ENCODE measurements at places on chromosomes 7 and 10. TPM values are rescaled to one million over a fixed set of nuclear protein-coding genes. Genes with fewer than 3 reads are reported as not detected.

Gene ZPBP
- total RNA-seq = not detected

Gene ASAH2B
- 0.74 TPM for total RNA-seq

Gene WIPF3
- total RNA-seq = 0.25 TPM

Gene ATXN7L1
- total RNA-seq = 16.2 TPM

Gene FAM237B
- not detected for total RNA-seq

Gene CHN2
- 11.0 TPM for total RNA-seq

Gene AKR1E2
- 3.7 TPM for total RNA-seq

Gene NAT16
- total RNA-seq = not detected

Gene RPEL1
- total RNA-seq = not detected

Gene EFCAB10
- total RNA-seq = not detected

Gene CDHR1
- total RNA-seq = 6.4 TPM

Gene MMRN2
- 57.2 TPM for total RNA-seq

Gene C10orf105
- total RNA-seq = 0.49 TPM

Gene GLI3
- total RNA-seq = 24.6 TPM

Gene NYAP1
- 3.9 TPM for total RNA-seq

Gene ATG9B
- total RNA-seq = 34.1 TPM

Gene HOXA13
- total RNA-seq = 14.5 TPM

Gene A1CF
- total RNA-seq = not detected

Gene LOXL4
- 5.2 TPM for total RNA-seq

Gene PDZD7
- total RNA-seq = 1.5 TPM

Gene ST7
- total RNA-seq = 15.2 TPM

Gene PKD2L1
- total RNA-seq = not detected

Gene OR13A1
- total RNA-seq = not detected

Gene PRSS37
- total RNA-seq = not detected

Gene PTPRN2
- total RNA-seq = 7.4 TPM

Gene TRIM74
- not detected for total RNA-seq

Gene EBLN1
- total RNA-seq = not detected

Gene FBXO24
- 0.98 TPM for total RNA-seq

Gene NUTM2B
- 0.25 TPM for total RNA-seq

Gene SH2D4B
- total RNA-seq = not detected

Gene SPAM1
- not detected for total RNA-seq

Gene LIPJ
- total RNA-seq = not detected

Gene CREB5
- total RNA-seq = 23.1 TPM

Gene APBB1IP
- total RNA-seq = 7.4 TPM

Gene CRHR2
- total RNA-seq = not detected

Gene HTRA1
- 116 TPM for total RNA-seq

Gene LRRC17
- total RNA-seq = 2.9 TPM

Gene CPEB3
- total RNA-seq = 8.8 TPM

Gene STAG3
- total RNA-seq = not detected

Gene CARD11
- total RNA-seq = 2.9 TPM

Gene CNPY1
- total RNA-seq = not detected

Gene SLC18A3
- 0.49 TPM for total RNA-seq

Gene CYP2E1
- 2.9 TPM for total RNA-seq

Gene ZSCAN21
- 19.9 TPM for total RNA-seq

Gene TMEM196
- total RNA-seq = not detected

Gene AGAP5
- total RNA-seq = 5.4 TPM

Gene NOS3
- total RNA-seq = 22.8 TPM

Gene SPDYE2B
- total RNA-seq = not detected

Gene ACBD7
- total RNA-seq = not detected

Gene ADCY1
- 2.5 TPM for total RNA-seq

Gene AKR1D1
- not detected for total RNA-seq

Gene TRIL
- 11.0 TPM for total RNA-seq

Gene UCMA
- total RNA-seq = not detected

Gene SLC29A3
- 7.6 TPM for total RNA-seq

Gene BUB3
- total RNA-seq = 128 TPM

Gene IQUB
- total RNA-seq = 0.98 TPM

Gene STX1A
- 17.2 TPM for total RNA-seq

Gene AGMO
- 0.98 TPM for total RNA-seq

Gene ZRANB1
- total RNA-seq = 23.8 TPM
